IgD-negative memory B cell (primary cell): ENCODE measurements at places on chromosomes 5 and 9. TPM values are rescaled to one million over a fixed set of nuclear protein-coding genes. Genes with fewer than 3 reads are reported as not detected.

DMGDH gene
- polyA plus RNA-seq = 0.70 TPM

ARL14EPL gene
- polyA plus RNA-seq = 0.69 TPM

RAD1 gene
- 15.0 TPM for polyA plus RNA-seq

ZCCHC9 gene
- 11.9 TPM for polyA plus RNA-seq

PCDHB12 gene
- not detected for polyA plus RNA-seq

MACROH2A1 gene
- polyA plus RNA-seq = 121 TPM

GOLGA1 gene
- 10.3 TPM for polyA plus RNA-seq

CDKN2A gene
- polyA plus RNA-seq = 13.9 TPM

KCNN2 gene
- polyA plus RNA-seq = not detected

SLC4A9 gene
- polyA plus RNA-seq = not detected

SLC46A2 gene
- polyA plus RNA-seq = not detected

DCTN3 gene
- polyA plus RNA-seq = 113 TPM

GCNT4 gene
- polyA plus RNA-seq = 0.08 TPM

TUT7 gene
- polyA plus RNA-seq = 26.2 TPM

DNAH5 gene
- polyA plus RNA-seq = not detected

PCDHGC5 gene
- not detected for polyA plus RNA-seq

PPP2R2B gene
- 0.14 TPM for polyA plus RNA-seq

WNK2 gene
- 0.18 TPM for polyA plus RNA-seq
